SK-N-DZ (cell line): ENCODE measurements at places on chromosomes 2 and 18.

DNA sequence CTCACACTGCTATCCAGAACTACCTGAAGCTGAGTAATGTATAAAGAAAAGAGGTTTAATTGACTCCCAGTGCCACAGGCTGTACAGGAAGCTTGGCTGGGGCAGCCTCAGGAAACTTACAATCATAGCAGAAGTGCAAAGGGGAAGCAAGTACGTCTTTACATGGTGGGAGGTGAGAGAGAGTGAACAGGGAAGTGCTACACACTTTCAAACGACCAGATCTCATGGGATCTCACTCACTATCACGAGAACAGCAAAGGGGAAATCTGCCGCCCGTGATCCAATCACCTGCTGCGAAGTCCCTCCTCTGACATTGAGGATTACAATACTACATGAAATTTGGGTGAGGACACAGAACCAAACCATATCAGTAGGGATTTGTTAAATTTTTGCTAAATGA is 150.4 kb upstream of the NXPH2 start:
- no peak for DNase-seq

DNA sequence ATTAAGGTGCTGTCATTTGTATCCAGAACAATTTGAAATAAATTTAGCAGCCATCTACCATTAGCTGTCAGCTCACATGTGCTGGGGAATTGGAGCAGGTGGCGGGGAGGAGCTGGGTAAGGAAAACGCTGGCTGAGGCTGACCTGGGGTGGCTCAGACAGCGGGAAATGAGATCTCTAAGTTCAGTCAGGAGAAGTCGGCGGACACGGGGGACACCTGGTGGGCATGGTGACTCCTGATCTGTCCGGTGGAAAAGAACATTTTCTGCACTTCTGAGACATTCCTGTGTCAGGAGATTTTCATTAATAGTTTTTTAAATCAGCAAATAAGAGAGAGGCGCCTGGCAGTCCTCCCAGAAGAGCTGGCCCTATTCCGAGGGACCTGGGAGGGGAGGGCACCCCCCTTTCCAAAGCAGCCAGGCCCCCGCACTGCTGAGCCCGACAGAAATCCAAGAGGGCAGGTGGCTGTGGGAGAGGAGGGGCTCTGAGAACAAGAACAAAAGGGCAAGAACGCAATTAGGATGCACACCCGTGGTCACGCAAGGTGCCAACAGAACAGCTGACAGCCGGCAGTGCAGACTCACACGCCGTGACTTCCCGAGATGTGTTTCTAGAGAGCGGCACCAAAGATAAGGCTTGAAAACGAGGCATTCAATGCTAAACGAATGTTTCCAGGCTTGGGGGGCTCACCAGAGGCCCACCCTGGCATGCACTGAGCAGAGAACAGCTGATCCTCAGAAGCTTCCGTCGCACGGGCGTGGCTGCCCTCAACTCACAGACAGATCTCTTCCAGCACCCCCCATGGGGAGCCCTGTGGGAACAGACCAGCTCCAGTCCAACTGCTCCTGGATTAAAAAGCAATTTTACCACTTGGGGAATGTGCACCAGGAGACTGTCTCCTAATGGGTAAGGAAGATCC is 26.4 kb downstream of the SLC66A2 start:
- DNase-seq = no peak

DNA sequence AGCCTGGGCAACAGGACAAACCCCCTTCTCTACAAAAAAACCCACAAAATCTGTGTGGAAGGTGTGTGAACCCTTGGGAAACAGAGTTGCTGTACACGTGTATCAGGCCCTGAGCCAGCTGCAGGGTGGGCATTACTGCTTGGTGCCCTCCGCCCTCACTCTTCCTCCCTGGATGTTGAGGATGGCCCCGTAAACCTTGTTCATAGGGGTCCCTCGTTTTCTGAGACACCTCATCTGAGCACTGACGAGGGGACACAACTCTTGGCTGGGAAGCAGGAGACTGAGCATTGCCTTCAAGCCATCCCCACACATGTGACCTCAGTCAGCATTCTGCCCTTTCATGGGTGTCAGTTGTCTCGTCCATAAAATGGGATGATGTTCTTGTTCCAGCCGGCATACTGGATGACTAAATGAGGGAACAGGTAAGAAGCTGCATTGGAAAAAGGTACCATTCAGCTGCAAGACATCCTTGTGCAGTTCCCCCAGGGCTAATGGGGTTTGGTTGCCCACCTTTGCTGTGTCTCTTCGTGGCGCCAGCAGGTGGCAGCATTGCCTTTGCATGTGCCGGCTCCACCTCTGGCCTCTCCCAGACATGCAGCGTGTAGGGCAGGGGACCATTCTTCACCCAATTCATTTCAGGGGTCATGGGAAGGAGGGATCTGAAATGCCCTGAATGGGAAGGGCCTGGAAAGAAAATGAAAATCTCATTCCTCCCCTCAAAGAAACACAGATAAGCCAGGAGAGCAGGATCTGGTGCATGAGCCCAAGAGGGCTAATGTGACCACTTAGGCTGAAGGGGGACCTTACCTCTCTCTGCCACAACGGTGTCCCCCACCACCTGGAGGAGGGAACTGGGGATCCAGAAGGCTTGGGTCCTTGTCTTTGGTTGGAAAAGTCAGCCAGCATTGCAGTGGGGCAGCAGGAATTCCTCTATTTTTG is 36.4 kb upstream of the HAAO start:
- peak; percentile 81 for DNase-seq

- peak; percentile 34 for DNase-seq
Observed at GRCh38 chr2:112272669-112273068, 2.7 kb upstream of the ZC3H6 start.

DNA sequence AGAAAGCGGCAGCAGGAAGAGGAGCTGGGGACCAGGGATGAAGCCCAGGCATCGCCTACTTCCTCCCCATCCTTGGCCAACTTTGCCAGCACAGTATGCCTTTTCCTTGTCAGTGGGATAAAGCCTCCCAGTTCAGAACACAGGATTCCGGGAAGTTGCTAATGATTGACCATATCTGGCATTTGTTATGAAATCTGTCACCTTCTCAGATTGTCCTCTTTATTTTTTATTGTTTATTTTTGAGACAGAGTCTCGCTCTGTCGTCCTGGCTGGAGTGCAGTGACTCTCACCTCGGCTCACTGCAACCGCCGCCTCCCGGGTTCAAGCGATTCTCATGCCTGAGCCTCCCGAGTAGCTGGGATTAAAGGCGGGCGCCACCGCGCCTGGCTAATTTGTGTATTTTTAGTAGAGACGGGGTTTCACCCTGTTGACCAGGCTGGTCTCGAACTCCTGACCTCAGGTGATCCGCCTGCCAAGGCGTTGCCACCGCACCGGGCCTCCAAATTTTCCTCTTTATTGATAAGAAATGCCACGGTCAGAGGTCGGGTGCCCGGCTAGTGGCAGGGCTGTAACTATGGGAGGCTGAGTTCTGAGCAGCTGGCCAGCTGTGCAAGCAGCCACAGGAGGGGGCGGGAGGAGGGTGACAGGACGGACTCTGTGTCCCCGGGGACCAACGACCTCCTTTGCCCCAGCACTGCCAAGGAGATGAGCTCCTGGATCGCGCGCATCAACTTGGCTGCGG is 24.4 kb downstream of the PSD4 start:
- DNase-seq = no peak

GRCh38 chr2:176317623-176318065 is 48.4 kb downstream of the MTX2 start:
- peak; percentile 18 for DNase-seq

DNA sequence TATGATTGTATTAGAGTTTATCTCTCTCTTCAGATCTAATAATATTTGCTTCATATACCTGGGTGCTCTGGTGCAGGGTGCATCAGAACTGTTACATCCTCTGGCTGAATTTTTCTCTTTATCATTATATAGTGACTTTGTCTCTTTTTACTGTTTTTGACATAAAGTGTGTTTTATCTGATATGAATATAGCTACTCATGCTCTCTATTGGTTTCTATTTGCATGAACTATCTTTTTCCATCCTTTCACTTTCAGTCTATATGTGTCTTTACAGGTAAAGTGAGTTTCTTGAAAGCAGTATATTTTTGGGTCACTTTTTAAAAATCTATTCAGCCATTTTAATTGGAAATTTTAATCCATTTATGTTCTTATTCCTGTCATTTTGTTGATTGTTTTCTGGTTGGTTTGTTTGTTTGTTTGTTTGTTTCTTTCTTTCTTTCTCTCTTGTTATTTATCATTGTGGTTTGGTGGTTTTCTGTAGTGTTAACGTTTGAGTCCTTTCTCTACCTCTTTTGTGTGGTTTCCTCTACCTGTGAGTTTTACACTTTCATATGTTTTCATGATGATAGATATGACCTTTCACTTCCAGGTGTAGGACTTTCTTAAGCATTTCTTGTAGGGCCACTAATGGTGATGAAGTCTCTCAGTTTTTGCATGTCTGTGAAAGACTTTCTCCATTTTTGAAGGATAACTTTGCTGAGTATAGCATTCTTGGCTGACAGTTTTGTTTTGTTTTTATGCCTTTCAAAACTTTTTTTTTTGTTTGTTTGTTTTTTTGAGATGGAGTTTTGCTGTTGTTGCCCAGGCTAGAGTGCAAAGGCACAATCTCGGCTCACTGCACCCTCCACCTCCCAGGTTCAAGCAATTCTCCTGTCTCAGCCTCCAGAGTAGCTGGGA is 54.9 kb downstream of the CCNT2 start:
- no peak for DNase-seq

- no peak for DNase-seq
Observed at GRCh38 chr2:239774142-239774462, 251.0 kb downstream of the NDUFA10 start.
